ENCODE measurements at places on chromosomes 5 and 9.

DNA sequence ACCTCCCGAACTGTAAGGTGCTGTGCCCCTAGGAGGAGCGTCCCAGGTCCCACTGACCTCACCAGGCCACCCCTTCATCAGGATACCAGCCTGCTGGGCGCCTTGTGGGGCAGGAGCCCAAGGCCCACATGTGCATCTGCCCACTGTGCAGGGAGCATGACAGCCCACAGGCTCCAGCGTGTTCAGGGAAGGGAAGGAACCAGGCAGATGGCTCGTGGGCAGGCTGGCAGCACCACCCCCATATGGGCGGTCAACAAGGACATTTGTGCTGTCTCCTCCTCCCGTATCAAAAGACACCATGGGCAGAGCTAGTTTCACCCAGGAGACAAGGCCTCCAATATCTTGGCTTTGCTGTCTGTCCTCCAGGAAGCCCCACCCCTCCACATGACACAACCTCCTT lies 85.5 kb upstream of the PPP1R26 start:
- DNase-seq, result no peak

DNA sequence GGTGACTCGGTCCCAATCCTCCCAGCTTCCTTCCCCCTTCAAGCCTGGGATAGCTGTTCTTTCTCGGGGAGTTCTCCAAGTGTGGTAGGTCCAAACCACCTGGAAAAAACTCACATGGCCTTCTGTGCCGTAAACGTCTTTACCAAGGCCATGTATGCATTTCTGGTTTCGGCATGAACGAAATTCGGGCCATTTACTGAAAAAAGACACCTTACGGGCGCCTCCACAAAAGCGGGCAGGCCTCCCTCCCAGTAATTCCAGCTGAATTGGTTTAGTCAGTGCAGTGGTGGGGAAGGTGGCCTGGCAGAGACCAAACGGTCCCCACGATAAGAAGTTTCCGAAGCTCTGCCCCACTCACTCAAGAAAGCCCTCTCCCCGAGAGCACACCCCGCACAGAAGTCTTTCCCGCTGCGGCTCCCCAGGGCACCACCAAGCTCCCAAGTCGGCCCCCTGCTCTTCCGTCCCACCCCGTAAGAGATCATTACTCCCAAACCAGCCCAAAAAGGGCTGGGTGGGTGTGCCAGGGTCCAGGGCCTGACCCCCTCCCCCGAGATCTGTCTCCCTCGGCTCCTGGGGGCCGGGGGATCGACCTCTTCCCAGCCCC lies 86.3 kb upstream of the MELK start:
- peak; percentile 17 for DNase-seq

DNA sequence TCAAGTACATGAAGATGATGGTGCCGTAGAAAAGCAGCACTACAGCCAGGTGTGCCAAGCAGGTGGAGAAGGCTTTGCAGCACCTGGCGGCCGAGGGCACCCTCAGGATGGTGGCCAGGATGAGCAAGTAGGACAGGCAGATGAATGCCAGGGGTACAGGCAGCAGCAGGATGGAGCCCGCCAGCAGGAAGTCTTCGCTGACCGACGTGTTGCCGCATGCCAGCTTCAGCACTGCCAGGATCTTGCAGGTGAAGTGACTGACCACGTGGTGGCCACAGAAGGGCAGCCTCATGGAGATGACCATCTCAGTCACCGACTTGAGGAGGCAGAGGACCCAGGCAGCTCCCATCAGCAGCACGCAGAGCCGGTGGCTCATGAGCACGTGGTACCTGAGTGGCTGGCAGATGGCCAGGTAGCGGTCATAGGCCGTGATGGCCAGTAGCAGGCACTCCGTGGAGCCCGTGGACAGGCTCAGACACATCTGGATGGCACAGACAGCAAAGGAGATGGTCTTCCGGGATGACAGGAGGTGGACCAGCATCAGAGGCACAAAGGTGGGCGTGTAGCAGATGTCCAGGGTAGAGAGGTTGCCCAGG lies 482 bp downstream of the OR13J1 start:
- no peak for DNase-seq

GRCh38 chr5:72387985-72388384 lies 67.8 kb downstream of the PTCD2 start:
- peak; percentile 85 for DNase-seq

GRCh38 chr9:113501852-113502251 lies 38.3 kb downstream of the RGS3 start:
- no peak for DNase-seq

GRCh38 chr9:104586496-104587180 lies 12.6 kb downstream of the OR13C5 start:
- DNase-seq, result no peak

DNA sequence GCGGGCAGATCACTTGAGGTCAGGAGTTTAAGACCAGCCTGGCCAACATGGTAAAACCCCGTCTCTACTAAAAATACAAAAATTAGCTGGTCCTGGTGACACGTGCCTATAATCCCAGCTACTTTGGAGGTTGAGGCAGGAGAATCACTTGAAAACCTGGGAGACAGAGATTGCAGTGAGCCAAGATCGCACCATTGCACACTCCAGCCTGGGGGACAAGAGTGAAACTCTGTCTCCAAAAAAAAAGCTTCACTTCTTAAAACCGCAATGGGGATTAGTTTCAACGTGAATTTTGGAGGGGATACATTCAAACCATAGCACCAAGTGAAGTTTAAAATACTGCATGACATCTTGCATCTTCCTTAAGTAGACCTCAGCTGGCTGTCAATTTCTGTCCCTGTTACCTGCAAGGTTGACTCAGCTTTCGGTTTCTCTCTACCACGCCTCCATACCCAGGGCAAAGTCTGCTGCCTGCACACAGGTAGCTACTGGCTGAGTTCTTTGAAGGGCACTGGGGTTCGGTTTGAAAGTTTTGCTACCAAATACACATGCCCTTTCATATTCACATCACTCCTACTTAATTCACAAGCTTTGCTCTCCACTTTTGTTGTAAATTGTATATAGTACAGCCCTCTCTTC lies 69.3 kb downstream of the KIAA1958 start:
- no peak for DNase-seq

DNA sequence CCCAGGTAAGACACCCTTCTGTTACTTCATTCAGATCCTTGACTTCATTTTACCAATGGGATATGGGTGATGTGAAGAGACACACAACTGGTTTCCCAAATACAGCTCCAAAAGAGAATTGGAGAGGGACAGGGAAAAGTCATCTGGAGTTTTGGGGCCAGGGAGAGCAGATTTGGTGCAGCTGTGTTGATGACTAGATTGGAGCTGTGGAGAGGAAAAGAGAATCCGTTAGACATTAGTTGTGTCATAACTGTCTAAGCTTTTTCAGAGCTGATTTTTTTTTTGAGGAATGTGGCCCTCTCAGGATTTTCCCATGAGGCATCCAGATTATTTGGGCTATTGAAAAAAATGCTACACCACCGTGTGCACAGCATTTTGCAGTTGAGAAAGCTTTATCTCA lies 423.4 kb downstream of the DMAC1 start:
- DNase-seq, result no peak

DNA sequence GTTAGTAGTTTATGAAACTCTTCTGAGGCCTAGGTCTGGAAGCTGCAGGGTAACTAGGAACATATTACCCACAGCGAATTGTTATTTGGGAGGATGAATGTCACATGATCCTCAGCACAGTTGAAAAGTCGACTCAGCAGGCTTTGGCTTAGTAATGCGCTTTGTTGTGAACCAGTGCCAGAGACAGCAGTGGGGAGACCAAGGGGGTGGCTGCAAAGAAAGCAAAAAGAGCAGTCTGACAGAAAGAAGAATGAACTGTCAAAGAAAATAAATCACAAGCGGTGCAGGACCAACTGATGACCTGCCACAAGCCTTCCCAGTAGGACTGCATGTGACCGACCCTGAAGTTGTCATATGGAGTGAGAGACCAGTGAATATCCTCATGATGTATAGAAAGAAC lies 170.0 kb downstream of the CCDC171 start:
- DNase-seq, result peak; percentile 85

DNA sequence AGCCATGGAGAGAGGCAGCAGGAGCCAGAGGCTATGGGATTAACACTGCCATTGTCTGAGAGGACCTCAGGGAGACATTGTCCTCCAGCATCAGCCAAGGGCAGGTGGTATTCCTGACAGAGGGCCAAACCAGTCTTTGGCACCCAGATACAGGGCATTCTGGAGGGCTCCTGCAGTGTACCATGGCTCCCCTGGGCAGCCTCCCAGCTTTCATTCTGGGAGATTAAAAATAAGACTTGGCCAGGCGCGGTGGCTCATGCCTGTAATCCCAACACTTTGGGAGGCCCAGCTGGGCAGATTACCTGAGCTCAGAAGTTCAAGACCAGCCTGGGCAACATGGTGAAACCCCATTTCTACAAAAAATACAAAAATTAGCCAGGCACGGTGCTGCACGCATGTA lies 4.2 kb downstream of the MTAP start:
- no peak for DNase-seq

- DNase-seq, result no peak
Observed at GRCh38 chr5:41433552-41434181, 76.7 kb downstream of the PLCXD3 start.

DNA sequence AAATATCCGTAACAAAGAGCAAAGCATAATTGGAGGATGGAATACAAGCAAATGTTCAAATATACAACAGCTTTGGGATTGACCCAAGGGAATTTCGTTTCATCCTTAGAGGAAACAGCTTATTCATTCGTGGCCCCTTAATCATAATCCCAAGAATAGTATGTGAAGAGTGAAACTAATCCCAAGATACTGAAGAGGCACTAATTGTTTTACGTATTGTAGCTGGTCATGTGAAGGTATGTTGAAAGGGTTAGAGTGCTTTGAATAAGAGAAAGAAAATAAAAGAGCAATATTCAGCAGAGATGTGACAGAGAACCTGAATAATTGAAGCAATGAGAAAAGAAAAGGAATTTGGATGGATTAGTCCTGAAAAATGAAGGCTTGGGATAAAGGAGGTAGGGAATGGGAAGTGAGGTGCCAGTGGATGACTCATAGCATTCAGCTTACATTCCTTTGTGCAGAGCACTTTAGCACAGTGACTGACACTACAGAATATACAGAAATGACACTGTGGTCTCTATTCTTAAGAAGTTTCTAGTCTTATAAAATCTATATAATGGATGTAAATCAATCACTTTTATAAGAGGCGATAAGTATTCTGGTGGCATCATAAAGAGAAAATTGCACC lies 221.9 kb downstream of the TLR4 start:
- no peak for DNase-seq

- peak; percentile 60 for DNase-seq
Observed at GRCh38 chr5:109676920-109677319, 12.8 kb upstream of the MAN2A1 start.

Data from astrocyte of the spinal cord (primary cell).